ENCODE measurements at places on chromosomes 7 and 10.

DNA sequence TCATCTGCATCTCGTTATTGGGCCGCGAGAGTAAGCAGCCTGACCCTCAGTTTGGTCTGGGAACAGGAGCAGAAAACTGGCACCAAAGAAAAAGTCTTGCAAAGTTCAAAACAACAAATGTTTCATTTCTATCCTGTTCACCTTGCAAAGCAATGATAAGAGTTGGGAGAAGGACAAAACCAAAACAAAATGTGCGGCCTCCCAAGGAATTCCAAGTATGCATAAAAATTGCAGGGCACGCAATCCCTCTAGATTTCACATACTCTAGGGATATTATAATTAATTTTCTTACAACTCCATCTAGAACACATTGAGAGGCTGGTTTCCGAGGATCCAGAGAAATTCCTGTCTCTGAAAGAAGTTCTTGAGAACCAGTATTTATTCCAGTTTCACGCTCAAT, 20.1 kb downstream of the CHUK start:
- no peak for DNase-seq

DNA sequence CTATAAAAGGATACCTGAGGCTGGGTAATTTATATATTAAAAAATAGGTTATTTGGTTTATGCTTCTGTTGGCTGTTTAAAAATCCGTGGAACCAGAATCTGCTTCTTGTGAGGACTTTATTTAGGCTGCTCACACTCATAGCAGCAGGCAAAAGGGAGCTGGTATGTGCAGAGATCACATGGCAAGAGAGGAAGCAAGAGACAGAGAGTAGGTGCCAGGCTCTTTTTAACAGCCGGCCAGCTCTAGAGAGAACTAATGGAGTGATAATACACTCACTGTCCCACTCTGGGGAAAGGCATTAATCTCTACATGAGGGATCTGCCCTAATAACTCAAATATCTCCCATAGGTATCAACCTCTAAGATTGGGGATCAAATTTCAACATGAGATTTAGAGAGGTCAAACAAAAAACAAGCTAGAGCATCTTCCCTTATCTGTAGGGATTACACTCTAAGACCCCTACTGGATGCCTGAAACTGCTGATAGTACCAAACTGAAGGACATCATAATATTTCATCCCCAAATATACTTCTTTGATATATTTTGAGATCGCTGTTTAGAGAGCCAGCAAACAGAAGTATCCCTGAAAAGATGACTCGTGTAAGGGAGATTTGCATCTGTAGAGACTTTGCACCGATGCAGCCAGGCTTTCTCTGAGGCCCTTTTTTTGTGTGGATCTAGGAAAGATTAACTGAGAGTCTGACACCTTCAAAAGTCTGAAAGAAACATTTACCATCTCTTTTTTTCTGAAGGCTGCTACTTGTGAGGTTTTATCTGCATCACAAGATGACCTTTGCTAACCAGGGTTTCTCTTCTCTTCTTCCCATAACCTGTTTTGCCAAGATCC, 717.0 kb upstream of the MBL2 start:
- no peak for DNase-seq

DNA sequence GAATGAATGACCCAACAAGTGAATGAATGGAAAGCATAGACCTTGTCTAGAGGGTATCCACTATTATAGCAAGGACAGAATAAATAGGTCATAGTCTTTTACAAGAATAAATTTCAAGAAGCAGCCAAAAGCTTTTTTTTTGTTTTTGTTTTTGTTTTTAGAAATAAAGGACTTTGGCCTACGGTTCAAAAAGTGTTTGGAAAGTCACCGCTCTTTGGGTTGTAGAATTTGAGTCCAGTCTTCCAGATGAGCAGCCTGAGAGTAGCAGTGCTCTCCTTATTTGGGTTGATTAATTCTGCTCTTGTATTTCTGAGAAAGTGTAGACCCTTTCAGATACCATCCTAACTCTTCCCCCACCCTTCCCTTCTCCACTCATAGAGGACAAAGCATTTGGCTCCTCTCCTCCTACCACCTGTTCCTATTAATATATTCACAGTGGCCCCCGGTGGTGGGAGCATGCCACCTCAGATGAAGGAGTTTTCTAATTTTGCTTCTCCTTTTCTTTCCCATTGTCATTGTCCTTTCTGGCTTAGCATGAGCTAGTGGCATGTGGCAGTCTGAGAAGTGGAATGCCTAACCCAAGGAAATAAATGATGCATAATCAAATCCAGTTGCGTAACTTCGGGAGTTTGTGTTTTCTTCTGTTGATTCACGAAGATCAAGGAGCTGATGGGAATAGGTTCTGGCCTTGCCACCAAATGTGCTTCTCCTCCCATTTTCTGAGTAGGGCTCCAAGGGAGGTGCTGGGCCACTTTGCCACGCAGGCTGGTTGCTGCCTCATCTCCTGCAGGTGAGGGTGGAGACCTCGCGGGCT, 114.7 kb downstream of the CHN2 start:
- DNase-seq, result peak; percentile 9

- DNase-seq, result no peak
Measured at GRCh38 chr10:99419688-99420087, 10.7 kb downstream of the GOT1 start.

DNA sequence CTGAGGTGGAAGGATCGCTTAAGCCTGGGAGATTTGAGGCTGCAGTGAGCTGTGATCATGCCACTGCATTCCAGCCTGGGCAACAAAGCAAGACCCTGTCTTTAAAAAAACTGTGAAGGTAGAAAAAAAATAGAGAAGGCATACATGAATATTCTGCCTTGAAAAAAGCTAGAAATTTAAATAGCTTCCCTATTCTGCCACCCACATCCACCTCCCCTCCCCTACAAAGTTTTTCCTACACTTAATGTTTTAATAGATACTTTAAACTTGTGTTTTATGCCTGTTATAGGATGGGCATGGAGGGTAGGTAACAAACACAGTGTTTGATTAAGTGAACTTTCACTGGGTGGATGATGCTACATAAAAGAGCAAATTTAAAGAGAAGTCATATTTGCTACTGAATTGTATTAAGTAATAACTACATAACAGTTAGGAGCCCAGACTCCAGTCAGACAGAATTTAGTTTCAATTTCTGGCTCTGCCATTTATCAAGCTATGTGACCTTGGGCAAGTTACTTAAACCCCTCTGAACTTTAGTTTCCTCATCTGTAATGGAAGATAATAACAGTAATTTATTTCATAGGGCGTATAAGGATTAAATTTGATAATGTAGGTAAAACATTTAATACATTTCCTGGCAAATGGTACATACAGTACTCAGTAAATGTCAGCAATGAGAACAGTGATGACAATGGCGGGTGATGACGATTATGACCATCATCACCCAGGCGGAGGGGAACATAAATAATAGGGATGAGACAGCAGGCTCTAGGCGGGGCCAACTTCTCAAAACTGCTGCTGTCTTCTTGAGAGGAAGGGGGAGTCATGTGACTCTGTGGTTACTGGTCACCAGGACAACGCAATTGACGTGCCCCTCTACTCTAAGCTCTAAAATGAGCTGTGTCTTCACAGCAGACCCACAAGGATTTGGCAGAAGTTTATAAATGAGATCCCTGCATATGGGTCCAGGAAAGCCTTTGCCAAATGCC, 15.8 kb downstream of the DNMBP start:
- DNase-seq, result peak; percentile 29

GRCh38 chr7:115356999-115357702, 435.3 kb downstream of the MDFIC start:
- no peak for DNase-seq

GRCh38 chr7:101059620-101059942, 25.7 kb upstream of the TRIM56 start:
- DNase-seq, result no peak

- DNase-seq, result no peak
Measured at GRCh38 chr7:42753367-42753766, 158.5 kb downstream of the C7orf25 start.

DNA sequence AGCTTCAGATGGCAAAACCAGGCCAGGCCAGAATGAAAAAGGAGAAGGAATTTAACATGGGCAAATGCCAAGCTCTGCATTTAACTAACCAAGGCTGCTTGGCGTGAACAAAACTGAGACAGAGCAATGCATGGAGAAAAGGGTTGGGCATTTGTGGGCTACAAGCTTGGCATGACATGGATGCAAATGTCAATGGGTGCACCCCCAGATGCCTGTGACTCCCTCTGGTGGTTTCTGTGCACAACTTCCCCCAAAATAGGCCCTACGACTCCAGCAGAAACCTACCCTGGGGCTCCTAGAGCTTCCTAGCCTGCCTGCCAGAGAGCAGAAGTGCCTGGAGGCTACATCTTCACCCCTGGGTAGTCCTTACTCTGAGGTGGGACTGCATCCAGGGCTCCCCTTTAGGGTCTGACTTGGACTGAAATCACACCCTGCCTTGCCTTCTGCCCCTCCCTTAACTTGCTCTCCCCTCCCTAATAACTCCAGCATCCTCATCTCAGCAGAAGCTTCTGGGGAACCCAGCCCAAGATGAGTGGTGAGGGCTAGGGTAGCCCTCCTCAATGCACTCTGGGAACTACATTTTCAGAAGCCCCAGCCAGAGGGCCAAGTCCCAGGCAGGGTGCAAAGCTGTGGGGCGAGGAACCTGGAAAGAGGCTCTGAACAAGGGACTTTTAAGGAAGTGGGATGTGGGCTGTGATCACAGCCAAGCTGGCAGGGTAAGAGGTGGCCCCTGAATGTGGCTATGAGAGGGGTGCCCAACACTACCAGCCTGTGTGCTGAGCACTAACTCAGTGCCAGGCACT, 11.3 kb downstream of the GPRIN2 start:
- DNase-seq, result no peak
